ENCODE measurements at places on chromosomes 1 and 21.

DNA sequence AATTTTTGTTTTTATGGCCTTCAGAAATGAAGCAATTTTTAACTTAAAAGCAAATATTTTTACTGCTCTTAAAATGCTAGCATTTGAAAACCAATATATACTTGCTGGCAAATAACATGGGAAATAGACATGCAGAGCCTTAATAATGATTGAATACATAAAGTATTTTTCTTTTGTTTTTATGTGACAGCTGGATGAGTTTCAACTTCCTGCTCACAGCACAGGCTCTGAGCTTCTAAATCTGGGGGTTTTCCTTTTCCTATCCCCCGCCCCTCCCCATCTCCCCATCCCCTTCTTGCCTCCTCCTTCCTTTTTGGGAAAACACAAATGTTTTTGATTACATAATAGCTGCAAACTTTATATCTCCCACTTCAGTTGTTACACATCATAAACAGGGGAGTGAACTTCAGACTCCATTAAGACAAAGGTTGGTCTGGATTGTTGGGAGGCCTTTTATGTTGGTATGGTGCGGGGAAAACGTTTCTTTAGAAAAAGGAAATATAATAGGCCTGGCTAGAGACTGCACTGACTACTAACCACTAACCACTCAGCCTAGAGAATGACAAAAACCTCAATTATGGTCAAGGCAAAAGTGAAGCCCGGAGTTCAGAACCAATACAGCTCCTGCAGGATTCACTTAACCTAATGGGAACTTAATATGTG, 116.1 kb upstream of the GORAB start:
- peak; percentile 46 for DNase-seq

- peak; percentile 16 for DNase-seq
Observed at GRCh38 chr1:118487091-118487490, 302.1 kb upstream of the SPAG17 start.

DNA sequence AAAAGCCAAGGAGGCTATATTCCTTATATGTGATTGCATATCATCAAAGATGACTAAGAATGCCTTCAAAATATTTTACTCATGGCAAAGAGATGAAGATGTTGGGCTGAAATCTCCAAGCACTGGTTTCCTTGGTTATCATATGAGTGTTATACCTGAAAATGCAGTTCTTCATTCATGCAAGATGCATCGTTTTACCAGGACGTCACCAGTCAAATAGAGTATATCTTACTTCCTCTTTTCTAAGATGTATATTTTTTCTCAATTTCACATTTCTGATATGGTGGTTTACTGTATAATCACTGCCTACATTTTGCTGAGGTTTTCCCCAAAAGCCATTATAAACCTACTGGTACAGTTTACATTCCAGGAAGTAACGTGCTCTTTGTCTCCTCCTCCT, 1085.7 kb downstream of the NCAM2 start:
- no peak for DNase-seq

DNA sequence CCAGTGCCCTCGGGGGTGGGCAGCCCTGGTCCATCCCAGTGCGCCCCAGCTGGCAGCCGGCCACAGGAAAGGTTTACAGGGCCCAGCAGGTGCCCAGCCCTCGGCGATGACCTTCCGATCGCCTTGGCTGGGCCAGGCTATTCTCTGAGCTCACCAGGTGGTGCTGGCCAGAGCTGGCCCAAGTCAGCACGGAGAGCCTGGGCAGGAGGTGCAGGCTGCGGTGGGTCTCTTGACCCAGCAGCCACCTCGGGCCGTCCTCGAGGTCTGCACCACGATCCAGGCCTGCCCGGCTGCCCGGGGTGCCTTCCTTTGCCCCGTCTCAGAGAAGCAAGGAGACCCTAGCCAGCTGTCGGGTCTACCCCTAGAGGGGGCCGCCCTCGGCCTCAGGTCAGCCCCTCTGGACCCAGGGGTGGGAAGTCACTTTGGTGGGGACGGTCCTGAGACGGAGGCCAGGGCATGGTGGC, 370 bp downstream of the PERM1 start:
- no peak for DNase-seq

GRCh38 chr1:9413877-9414213, 121.2 kb downstream of the SPSB1 start:
- peak; percentile 91 for DNase-seq

DNA sequence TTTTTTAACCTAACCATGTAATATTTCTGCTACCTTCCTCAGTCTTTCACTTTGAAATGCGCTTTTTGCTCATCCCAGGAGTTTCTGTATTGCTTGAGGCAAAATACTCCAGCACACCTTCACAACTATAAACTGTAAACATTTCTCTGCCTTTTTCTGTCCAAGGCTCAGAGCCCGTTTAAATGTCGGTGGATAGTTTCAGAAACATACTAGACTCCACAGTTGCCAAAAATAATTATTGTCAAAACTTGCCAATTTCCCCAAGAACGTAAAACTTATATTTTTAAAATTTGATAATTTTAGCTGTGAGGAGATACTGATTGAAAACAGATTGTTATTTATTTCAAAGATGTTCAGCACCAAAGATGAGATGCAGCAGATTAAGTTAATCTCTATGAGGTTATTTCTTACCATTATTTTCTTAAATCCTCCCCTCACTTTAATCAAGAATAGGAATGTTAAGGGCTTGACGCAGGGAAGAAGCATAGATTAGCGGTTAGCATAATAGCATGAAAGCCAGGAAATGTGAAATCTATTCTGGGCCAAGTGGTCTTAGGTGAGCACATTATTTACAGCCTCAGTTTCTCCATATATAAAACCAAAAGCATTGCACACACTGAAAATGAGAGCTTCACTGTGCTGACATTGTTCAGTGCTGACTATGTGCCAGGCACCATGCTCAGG, 91.5 kb upstream of the ESRRG start:
- no peak for DNase-seq

GRCh38 chr1:54723985-54724384, 8.3 kb downstream of the TTC4 start:
- no peak for DNase-seq

- DNase-seq, result no peak
Observed at GRCh38 chr1:163076981-163077761, 8.0 kb downstream of the RGS4 start.

- no peak for DNase-seq
Observed at GRCh38 chr1:2645143-2645542, 12.3 kb upstream of the MMEL1 start.

DNA sequence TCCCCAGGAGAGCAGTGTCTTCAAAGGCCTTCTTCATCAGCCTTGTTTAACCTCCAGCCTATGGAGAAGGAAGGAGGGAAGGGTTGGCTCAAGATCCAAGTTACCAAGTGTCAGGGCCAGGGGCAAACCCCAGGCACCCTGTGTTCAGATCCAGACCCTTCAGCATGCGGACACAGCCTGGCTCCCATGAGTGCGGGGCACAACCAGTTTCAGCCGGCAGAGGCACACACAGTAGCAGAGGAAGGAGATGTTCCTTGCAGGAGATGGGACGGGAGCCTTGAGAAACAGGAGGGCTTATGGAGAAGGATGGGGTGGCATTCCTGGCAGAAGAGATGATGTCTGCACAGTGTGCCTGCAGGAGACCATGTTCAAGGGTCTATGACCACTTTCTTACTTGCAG, 161.7 kb upstream of the EDN2 start:
- DNase-seq, result no peak

GRCh38 chr1:100699744-100700143, 19.8 kb upstream of the VCAM1 start:
- DNase-seq, result peak; percentile 44

GRCh38 chr1:51644533-51645197, 27.8 kb downstream of the OSBPL9 start:
- DNase-seq, result peak; percentile 79

- no peak for DNase-seq
Observed at GRCh38 chr1:156422602-156423091, 53.6 kb downstream of the RHBG start.

- DNase-seq, result peak; percentile 50
Observed at GRCh38 chr1:35111106-35111505, 31.9 kb downstream of the ZMYM1 start.

- peak; percentile 3 for DNase-seq
Observed at GRCh38 chr1:157893686-157894085, 52.1 kb upstream of the CD5L start.

GRCh38 chr1:117967477-117967876, 37.9 kb downstream of the WDR3 start:
- DNase-seq, result peak; percentile 64

GRCh38 chr1:17790383-17791054, 35.4 kb downstream of the ACTL8 start:
- DNase-seq, result no peak

- DNase-seq, result peak; percentile 67
Observed at GRCh38 chr1:185632659-185633423, 101.3 kb upstream of the HMCN1 start.

GRCh38 chr1:11340233-11340632, 67.2 kb downstream of the UBIAD1 start:
- DNase-seq, result no peak

GRCh38 chr1:21244986-21245687, 45.1 kb downstream of the ECE1 start:
- no peak for DNase-seq
